RPMI7951 (cell line): ENCODE measurements at places on chromosomes 2 and 18.

GRCh38 chr2:1550658-1551316, 137.5 kb downstream of the TPO start:
- peak; percentile 27 for DNase-seq

DNA sequence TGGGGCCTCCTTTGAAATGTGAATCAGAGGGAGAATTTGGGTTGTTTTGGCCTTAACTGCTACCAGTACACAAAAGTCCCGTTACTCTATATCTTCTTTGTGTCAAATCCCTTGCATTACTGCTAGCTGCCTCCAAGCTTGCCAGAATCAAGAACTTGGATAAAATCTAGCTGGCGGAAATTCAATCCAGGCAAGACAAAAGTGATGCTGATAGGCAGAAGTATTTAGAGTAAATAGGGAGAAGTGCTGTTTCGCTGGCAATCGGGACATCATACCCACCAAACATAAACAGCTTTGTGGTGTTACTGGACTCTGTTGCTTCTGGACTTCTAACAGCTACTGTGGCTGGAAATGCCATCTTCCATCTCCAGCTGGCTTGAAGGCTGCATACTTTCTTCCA, 2.5 kb downstream of the IFIH1 start:
- DNase-seq, result no peak

DNA sequence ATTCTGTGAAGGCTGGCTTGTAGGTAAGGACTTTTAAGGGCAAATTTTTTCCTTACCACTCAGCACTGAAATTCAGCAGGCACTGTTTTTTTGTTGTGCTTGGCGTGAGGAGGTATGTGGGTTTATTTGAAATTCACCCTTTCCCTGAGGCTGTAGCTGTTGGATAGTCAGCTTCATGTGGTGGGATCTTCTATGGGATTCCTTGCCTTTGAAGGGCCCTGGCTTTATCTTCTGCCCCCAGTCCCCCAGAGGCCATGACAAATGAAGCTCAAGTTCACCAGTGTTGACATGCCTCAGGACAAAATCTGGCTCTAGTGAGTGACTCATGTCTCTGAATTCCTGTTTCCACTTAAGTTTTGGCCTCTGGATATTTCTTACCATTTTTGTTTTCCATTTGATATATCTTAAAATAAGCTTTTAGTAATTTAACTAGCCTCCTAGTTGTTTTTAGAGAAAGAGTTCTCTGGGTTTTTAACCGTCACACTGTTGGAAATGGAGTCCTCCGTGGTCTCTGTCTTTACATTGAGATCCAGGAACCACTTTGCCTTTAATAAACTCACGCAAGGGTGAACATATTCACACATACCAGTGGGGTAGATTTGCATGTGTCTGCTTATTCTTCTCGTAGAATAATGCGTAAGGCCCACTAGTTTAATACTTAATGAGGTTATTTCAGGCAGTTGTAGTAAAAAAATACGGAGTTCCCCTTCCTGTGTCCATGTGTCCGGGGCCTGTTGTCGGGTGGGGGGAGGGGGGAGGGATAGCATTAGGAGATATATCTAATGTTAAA, 211.1 kb upstream of the FAM98A start:
- peak; percentile 100 for DNase-seq

- DNase-seq, result no peak
Measured at GRCh38 chr2:167946441-167946841, 301.0 kb downstream of the STK39 start.

DNA sequence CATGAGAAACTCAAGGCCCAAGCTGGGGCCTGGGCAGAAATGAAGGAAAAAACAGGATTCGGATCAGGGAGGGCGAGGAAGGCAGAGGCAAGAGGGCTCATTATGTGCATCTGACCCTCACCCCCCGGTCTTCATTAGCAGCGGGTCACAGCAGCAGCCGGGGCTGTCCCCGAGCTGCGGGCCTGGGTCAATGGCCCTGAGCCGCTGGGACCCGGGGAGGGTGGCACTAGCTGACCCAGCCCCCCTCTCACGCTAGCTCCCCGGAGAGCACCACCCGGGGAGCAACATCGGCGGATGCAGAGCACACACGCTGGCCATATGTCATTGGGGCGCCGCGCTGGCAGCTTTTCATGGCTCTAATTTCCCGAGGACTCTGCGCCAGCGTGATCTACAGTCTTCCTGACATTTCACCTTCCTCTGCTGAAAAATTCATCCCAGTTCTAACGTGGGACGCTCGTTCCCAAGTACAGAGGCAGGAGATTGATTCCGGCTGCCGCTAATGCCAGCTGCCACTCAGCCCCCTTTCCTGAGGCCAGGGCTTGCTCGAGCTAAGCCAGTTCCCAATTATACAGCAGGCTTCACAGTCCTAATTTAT, 63.7 kb downstream of the EIPR1 start:
- DNase-seq, result no peak

DNA sequence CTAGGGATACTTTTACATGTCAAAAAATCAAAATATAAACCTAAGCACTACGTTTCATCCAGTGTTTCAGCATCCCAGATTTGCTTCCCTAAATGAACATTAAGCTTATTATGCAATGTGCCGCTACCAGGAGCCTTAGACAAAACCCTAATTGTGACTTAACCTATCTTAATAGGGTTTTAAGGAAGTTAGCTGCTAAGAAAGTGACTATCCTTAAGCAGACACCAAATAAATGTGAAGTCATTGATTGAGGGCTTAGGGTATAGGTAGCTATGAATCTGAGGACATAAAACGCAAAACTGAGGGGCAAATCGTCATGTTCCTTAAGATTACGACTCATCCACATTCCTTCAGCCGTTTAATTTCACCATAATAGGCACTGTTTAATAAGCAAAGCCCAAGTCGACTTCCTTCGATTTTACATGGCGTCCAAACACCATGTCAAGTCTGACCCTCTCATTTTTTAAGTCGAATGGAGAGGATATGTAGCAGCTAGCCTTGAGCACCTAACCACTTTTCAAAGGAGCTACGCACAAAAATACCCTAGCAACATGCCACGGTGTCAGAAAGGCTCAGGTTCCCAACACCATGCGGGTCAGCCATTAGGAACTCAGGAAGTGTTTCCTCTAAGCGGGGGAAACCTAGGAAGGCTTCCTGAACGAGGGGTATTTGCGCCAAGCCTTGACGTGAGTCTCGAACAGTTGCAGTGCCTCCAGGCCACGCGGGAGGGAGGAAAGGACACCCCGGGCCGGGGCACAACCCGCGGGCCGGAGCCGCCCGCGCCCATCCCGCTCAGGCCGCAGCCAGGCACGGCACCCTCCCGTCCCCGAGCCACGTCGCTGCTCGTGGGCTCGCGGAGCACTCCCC, 1.0 kb downstream of the HDLBP start:
- DNase-seq, result peak; percentile 15

DNA sequence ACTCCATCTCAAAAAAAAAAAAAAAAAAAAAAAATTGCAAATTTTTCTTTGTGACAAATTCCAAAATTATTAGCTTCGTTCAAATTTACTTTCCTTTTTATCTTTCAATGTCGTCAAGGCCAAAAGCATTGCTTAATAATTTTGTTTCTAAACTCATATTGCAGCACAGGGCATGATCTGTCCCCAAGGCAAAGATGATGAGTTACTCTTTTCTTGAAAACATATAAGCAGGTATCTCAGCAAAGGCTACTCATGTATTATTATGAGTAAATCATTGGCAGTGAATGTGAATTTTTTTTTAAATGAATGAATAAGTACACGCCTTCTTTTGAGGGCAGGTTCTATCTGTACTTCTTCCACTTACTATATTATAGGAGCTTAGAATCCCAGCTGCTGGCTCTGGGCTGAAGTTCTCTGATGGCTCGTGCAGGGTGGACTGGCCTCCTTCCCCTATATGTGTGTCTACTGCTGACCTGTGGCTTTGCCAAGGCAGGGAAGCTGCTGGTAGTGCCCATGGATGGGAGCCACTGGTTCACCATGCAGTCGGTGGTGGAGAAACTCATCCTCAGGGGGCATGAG, at the start of gene UGT1A7:
Gene UGT1A7 (plus strand): TSS at position 381 of the 579 bp plus-strand sequence. CDS start 37 bp downstream, at position 418.
- no peak for DNase-seq

GRCh38 chr2:64860276-64860885, 128.8 kb upstream of the SLC1A4 start:
- no peak for DNase-seq

GRCh38 chr2:102033750-102034682, 42.3 kb downstream of the IL1R2 start:
- peak; percentile 24 for DNase-seq

DNA sequence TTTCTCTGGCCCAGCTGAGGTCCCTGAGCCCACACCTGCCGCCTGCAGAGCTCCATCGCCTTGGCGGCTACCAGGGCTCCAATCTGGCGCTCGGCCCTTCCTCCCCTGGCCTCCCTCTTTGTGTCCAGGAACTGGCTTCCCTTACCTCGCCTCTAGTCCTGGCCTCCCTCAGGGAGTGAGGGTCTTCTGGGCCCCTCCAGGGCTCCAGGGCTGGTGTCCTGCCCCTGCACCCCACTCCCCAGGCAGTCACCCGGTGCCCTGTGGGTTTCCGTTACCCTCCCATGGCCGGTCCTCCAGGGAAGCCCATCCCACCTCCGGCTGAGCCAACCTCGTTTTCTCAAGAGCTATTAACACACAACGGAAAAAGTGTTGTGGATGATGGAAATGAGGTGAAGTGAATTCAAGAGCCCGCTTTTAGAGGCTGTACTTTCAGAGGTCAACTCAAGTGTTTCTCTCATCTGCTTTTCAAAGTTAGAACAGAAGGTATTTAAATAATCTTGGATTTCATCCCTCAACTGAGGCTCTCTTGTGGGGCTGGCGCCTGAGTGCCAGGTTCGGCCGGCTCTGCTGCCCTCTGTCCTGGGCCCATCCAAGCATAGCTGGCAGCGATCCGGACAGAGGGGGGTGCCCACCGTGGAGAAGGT, 131.9 kb downstream of the ASB1 start:
- DNase-seq, result no peak

- DNase-seq, result no peak
Measured at GRCh38 chr2:8481463-8482009, 200.3 kb upstream of the ID2 start.

GRCh38 chr18:79790996-79791972, 6.5 kb upstream of the KCNG2 start:
- peak; percentile 70 for DNase-seq

DNA sequence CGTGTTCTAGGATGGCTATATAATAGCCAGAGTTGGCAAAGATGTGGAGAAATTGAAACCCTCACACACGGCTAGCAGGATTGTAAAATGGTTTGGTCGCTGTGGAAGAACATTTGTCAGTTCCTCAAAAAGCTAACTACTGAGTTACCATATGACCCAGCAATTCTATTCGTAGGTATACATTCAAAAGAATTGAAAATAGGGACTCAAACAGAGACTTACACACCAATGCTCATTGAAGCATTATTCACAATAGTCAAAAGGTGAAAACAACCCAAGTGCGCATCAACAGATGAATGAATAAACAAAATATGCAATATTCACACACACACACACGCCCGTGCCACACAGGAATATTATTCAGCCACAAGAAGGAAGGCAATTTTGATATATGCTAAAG, 98.7 kb downstream of the PLA2R1 start:
- no peak for DNase-seq

DNA sequence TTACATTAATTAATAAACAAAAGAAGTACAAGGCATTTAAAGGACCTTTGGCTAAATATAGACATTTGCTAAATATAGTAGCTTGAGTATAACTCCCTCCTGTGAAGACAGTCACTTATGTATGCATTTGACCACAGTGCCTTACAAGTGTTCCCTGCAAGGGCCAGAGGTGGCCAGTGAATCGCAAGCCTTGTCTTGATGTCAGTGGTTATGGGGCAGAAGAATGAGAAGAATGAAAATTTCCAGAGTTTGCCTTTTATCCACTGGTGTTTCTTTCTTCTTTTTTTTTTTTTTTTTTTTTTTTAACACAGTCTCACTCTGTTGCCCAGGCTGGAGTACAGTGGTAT, 1.8 kb downstream of the LRRFIP1 start:
- DNase-seq, result peak; percentile 30

DNA sequence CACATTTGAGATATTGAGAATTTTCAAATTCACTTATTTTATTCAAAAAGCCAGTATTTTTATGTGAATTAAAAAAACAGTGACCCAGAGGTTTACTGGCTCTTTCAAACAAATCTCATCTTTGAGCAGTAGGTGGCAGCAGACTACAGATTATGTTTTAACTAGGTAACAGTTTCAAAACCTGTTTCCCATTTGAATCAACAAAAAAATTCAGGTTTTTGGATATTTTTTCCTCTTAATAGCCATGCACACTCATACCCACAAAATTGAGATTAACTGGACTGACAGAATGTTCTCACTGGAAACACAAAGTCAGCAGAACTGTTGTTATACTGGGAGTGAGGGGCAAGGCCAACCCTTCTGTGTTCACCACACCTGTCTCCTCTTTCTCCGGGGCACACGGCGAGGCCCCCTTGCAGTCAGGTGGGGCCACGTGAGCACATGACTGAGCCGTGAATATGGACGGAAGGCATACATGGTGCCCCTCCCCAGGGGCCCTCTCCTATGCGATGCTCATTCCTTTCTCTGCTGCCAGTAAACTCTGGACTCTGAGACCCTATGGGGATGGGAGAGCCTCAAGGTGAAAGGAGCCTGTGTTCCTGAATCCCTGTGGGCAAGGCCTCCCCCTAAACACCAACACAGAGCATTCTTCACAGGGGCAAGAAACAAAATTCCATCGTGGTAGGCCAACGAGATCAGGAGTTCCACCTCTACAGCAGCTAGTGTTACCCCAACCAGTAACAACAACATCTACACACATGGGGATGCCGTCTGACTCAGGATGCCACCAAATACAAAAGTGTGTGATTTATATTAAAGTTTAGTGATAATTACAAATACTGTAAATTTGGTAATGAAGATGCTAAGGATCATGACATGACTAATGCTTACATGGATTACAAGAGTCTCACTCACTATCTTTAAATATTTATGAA, 80.4 kb downstream of the LPIN2 start:
- peak; percentile 52 for DNase-seq

DNA sequence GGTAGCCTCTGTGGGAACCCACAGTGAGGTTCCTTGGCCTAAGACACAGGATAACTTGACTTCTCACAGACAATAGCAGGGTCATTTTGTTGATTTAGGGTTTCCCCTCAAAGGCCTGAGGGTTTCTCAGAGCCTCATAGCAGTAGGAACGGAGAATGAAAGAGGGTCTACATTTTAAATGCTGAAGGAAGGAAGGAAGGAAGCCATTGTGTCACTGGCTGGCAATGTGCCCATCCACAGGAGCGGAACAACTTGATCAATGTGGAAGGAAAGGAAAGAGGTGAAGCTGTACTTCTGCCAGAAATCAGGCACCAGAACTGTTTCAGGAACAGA, 5.1 kb downstream of the IL1B start:
- peak; percentile 46 for DNase-seq

- DNase-seq, result no peak
Measured at GRCh38 chr2:37740164-37740739, 68.8 kb upstream of the CDC42EP3 start.

DNA sequence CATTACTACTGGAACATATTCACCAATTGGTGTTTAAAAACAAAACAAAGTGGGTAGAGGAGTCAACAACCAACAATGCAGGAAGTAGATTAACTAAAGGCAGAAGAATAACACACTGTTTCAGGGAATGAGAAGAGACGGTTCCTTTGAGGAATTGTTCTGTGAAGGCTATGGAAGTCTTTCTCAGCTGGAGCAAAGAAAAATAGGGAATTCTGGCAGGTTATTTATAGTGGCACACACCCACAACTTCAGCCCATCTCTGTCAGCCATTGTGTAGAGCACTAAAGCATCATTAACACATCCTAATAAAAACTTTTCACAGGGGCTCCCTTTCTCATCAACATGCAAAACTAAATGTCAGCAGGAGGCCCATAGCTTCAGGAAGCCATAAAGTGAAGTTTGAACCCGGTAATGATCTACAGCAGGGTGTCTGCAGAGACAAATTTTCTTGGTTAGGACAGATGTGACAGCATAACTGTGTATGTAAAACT, 113.6 kb downstream of the CDH2 start:
- DNase-seq, result peak; percentile 35
